Activated CD4-positive, alpha-beta T cell treated with anti-CD3 and anti-CD28 coated beads for 24 hours (primary cell): ENCODE measurements at places on chromosomes 5 and 9.

DNA sequence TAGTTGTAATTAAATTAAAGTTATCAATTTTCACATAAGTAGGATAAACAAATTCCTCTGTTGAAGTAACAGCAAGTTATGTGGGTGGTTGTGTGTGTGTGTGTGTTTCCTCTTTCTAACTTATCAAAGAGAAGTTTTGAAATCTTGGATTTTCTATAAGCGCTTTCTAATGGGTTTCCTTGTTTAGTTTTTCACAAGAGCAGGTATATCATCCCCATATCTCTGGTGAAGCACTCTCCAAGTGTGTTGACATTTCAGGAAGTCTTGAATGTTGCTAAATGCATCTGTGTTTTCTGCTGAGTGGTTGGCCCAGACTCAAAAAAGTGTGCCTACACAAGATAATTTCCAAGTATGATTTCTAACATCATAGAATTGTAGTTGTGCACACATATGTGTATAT is 43.3 kb downstream of the PRDM6 start:
- DNase-seq: no peak

- DNase-seq: no peak
Measured at GRCh38 chr9:94157050-94157801, 73.0 kb downstream of the PTPDC1 start.

GRCh38 chr5:91288118-91288916 is 94.8 kb downstream of the ARRDC3 start:
- DNase-seq: no peak

- no peak for DNase-seq
Measured at GRCh38 chr5:95903838-95904237, 57.8 kb downstream of the ELL2 start.

GRCh38 chr9:106277966-106278365 is 583.6 kb downstream of the TMEM38B start:
- DNase-seq: no peak

- no peak for DNase-seq
Measured at GRCh38 chr5:68343421-68343826, 127.9 kb downstream of the PIK3R1 start.

- no peak for DNase-seq
Measured at GRCh38 chr5:21140987-21141386, 1153.0 kb upstream of the CDH18 start.

- no peak for DNase-seq
Measured at GRCh38 chr5:96146675-96147074, 185.0 kb upstream of the ELL2 start.

DNA sequence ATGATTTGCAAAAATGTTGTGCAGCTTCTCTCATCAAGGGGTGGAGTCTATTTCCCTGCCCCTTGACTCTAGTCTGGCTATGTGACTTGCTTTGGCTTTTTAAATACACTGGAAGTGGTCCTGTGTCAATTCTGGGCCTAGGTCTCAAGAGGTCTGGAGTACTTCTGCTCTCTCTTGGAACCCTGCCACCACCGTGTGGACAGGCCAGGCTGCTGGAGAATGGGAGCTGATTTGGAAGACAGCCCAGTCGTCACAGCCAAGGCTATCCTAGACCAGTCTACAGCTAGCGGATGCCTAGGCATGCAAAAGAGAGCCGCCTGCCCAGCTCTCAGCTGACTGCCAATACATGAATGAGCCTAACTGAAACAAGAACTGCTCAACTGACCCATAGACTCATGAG is 56.7 kb upstream of the CLINT1 start:
- no peak for DNase-seq

- DNase-seq: no peak
Measured at GRCh38 chr5:181193656-181194055, 11.3 kb downstream of the TRIM7 start.

- DNase-seq: no peak
Measured at GRCh38 chr5:36128795-36129194, 22.9 kb downstream of the LMBRD2 start.

DNA sequence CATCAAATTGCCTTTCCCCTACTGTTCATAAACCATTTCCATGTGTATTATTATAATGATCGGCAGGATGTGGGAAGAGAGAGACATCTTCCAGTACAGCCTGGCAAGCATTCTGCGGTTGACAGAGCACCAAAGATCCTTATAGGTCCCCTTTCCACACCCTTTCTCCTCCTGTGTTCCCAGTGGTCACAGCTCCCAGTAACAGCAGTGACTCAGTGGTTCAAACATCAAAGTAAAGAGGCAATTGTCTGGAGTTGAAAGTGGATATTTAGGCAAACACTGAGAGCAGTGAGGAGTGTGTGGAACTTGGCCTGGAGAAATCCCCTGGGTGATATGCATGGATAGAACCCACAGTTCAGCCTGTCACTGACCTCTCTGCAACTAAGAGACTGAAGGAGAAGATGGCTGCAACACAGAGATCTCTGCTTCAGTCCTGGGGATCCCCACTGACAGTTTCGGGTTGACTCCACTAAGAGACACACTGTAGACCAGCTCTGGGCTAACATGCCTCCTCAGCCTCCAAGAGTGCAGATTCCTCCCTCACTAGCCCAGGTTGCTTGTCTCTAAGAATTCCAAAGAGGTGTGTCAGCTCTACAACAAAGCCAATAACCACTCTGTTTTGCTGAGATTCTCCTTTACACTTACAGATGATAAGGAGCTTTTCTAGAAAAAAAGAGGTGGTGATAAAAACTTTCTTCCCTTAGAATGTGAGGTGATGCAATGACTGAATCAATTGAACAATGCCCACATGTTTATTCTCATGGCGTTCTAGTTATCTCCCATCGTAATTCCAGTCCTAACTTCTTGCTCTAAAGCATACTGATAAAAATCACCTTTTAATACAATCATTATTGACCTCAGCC is 94.4 kb upstream of the IL6ST start:
- DNase-seq: no peak

- DNase-seq: no peak
Measured at GRCh38 chr5:82307451-82307850, 29.3 kb upstream of the RPS23 start.

DNA sequence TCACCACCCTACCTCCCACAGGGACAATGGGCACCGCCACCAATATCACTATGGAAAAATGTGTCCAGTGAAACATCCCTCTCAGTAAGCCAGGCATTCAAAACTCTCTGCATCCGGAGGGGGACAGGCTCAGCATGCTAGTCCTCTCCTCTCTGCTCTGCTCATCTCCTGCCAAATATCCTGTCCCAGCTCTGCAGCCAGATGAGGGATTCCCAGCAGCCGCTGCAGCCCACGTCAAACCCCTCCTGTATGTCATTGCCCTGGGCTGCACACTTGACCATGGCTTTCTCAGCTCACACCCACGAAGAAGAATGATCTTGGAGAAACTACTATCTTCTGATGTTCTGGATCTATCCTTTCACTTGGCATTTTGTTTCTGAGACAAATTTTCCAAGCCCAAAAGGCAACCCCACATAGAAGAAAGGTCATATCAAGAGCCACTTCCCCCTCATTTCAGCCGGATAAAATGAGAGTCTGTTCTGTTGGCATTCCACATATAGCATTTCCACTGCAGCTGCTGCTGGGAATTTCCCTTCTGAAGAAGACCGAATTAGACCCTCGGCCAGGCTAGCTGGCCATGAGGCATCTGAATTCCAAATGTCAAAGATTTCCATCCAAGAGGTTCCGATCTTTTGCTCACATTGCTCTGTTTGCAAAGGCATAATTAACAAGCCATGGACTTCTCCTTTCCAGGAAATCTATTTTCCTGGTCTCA is 338.0 kb downstream of the ACTL7B start:
- DNase-seq: no peak
